NCI-H1436 treated with DMSO at 0.1 percent for 48 hours (cell line): ENCODE measurements at places on chromosomes 3 and 15.

- DNase-seq: no peak
These were observed 54.9 kb downstream of the CCNL1 start for GRCh38 chr3:157104928-157105652.

- DNase-seq: no peak
These were observed 75.8 kb downstream of the DNAJB8 start for GRCh38 chr3:128390867-128391266.

DNA sequence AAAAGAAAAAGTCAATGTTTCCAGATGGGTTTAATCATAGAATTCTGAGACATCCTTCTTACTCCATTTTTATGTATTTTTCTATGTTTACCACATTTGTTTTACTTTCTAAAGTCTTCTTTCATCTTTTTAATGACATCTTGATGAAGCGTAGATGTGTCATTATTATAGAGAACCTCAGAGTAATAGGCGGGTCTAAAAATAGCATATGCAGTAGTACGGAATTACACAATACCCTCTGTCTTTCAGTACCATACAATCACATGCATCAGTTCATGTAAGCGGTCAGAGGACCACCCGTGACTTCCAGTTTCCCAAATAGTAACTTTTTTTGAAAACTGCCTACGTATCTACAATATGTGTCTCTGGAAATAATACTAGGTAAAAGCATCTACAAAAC is 224.0 kb downstream of the PLOD2 start:
- DNase-seq: no peak

- DNase-seq: no peak
These were observed 151.3 kb downstream of the MFSD1 start for GRCh38 chr3:158953131-158953530.

DNA sequence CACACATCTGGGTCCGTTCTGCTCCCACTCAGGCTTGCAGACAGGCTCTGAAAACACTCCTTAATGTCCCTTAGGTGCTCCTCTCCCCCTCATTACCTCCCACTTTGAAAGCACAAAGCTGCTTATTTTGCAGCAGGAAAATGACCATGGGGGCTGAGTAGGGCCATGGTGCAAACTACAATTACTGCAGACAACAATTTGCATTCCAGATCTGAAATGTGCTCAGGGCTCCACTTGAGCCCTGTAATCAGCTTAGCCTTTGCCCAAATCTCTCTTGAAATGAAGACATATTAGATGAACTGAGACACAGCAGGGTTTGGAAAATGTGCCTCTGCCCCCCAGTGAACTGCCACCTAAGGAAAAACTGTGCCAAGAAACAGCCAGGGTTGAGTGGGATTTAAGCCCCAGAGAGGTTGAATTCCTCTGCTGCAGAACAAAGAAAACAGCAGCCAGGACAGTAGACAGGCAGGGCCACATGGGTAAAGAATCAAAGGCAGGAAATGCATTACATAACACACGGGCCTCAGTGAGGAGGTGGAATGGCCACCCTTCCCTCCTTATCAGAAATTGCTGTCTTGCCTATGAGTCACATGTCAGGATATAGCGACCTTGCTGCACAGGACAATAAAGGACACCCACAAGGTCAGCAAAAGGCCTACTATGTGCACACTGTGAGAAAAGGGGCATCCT is 126.8 kb upstream of the ARHGEF3 start:
- DNase-seq: no peak

DNA sequence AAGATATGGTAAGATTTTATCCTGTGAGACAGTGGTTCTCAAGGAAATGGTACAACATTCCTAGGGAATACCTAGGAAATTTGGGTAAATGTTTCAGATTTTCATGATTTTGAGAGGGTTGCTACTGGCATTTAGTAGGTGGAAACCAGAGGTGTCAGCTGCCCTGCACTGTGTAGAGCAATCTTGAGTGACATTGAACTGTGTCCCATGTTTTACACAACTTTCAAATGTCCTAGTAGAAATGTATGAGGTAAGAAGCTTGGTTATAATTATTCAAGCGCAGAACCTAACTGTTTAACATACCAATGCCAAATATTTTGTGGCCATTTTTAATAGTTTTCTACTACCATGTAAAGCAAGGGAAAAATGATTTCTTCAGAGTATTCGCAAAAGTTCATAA is 120.4 kb downstream of the GADL1 start:
- no peak for DNase-seq

GRCh38 chr3:191509078-191509477 is 48.1 kb downstream of the PYDC2 start:
- DNase-seq: no peak

DNA sequence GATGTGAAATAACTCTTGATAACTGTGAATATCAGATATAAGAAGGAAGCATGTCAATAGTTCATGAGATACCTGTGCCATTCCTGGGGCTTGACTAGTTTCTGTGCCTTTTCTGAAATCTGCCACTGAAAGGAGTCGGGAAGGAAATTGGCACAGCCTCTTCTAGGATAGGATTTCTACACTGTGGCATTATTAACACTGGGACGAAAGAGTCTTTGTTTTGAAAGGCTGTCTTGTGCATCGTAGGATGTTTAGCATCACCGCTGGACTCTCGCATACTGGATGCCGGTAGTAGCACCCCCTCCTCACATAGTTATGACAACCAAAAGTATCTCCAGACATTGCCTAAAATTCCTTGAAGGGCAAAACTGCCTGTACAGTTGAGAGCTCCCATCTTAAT is 77.9 kb upstream of the SAMMSON start:
- no peak for DNase-seq

- no peak for DNase-seq
These were observed 50.6 kb upstream of the SPATA16 start for GRCh38 chr3:173191611-173192010.

DNA sequence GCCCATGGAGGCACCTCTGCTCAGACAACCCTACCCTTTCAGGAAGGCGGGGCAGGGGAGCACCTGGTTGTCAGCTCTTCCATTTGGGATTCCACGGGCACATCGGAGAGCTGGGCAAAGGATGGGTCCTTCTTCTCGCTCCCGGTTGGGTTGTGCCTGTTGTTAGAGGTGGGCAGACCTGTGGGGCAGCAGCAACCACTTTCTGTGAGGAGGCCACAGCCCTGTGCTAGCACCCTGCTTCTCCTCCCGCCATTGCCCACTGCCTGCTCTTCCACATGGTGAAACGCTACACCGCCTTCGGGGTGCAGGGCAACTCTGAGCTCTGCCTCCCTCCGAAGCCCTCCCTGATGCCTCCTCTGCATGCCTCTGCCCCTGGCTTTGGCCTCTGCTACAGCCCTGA is 7.0 kb upstream of the HHATL start:
- no peak for DNase-seq

DNA sequence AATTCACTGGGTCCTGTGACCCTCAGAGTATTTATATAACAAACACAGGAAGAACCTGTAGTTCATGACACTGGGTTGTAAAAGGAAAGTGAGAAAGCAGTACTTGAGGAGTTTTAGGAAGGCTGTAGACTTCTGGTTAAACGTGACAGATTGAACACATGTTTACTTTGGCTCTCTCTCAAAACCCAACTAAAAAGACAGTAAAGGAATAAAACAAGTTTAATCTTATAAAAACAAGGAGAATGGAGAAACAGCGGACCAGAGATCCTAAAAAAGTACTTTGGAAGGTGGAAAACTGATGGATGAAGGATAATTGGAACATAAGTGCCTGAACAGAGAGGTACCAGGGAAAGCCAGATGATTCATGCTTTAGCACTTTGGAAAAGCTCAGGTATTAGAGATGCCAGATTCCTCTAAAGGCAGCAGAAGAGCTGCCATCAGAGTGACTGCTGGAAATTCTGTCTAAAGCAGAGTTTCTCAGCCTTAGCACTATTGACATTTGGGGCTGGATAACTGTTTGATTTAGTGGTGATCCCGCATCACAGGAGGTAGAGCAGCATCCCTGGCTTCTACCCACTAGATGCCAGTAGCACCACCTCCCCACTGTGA is 182.9 kb upstream of the RORA start:
- DNase-seq: no peak

- no peak for DNase-seq
These were observed 3.7 kb upstream of the EFHB start for GRCh38 chr3:19937459-19938294.

GRCh38 chr3:16906682-16907081 is 21.9 kb downstream of the PLCL2 start:
- no peak for DNase-seq

- no peak for DNase-seq
These were observed 93.6 kb upstream of the POU1F1 start for GRCh38 chr3:87370007-87370406.

DNA sequence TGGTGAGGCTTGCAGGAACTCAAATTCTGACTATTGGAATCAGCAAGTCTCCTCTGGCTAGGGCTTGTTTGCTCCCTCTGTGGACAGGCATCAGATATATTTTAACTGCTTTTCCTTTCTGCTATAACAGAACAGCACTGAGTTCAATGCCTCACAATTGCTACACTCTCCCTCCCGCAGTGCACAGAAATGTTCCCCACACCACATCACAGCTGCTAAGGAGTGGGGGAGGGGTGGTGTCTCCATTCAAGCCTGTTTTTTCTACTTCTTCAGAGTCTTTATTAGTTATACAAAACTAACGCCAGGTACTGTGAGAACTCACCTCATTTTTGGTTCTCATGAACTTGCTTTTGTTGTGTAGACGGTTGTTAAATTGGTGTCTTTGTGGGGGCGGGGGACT is 68.5 kb downstream of the BCHE start:
- DNase-seq: no peak

- DNase-seq: no peak
These were observed 137.4 kb downstream of the SERPINI1 start for GRCh38 chr3:167872941-167873340.

- DNase-seq: no peak
These were observed 30.1 kb downstream of the GPR15 start for GRCh38 chr3:98561727-98562521.

DNA sequence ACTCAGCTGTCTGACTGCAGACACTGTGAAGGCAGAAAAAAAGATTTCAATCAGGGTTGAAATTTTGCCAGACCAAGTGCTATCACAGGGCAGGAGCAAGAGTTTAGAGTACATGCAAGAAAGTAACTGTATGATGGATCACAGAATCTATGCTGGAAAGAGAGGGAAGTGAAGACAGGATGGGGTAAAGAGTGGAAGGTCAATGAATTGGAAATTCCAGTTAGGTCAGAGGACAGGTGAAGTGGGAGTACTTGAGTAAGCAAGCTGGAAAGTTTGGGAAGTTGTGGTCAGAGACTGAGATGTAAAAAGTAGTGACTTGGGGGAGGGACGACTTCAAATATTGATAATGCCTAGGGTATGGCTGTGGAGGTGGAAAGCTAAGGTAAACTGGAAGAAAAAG is 7.2 kb downstream of the SPG11 start:
- no peak for DNase-seq

DNA sequence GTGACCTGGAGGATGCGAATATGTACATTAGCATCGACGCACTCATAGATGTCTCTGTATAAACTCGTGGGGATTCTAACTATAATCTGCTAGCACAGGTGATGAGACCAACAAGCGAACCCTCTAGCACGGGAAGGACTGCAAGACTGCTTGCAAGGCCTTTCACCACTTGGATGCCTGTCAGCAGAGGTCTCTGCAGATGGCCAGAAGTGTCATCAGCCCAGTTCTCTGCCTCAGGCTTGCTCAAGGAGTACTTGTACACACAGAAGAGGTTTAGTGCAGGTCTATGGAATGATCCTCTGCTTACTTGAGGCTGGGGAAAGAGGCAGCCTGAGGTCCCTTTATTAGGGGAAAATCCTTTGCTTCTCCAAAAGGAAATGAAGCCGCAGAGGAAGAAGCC is 48.1 kb downstream of the EDEM1 start:
- DNase-seq: no peak

GRCh38 chr3:8278448-8278847 is 223.2 kb upstream of the LMCD1 start:
- DNase-seq: no peak

DNA sequence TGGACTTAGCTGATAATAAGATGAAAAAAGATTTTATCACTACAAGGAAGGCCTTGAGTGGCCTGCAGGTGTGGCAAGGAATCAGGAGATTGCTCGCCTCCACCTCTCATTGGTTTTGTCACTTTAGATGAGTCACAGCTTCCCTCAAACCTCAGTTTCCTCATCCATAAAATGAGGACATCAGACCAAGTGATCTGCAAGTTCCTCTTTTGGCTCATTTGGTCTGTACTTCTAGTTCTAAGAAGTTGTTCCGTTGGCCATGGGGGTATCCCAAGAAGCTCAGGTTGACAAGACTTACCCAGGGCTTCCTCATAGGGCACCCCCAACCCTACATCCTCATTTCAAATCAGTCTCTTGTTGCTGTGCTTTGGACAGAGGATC is 254.1 kb downstream of the UACA start:
- no peak for DNase-seq

GRCh38 chr15:69360642-69361041 is 53.5 kb upstream of the KIF23 start:
- no peak for DNase-seq

- no peak for DNase-seq
These were observed 145.2 kb downstream of the ZIC1 start for GRCh38 chr3:147554332-147554731.

- DNase-seq: no peak
These were observed 540.8 kb upstream of the IL12A start for GRCh38 chr3:159447841-159448240.

GRCh38 chr3:101131767-101132166 is 138.5 kb upstream of the ABI3BP start:
- no peak for DNase-seq

GRCh38 chr15:99408236-99409096 is 157.2 kb downstream of the LRRC28 start:
- DNase-seq: no peak

DNA sequence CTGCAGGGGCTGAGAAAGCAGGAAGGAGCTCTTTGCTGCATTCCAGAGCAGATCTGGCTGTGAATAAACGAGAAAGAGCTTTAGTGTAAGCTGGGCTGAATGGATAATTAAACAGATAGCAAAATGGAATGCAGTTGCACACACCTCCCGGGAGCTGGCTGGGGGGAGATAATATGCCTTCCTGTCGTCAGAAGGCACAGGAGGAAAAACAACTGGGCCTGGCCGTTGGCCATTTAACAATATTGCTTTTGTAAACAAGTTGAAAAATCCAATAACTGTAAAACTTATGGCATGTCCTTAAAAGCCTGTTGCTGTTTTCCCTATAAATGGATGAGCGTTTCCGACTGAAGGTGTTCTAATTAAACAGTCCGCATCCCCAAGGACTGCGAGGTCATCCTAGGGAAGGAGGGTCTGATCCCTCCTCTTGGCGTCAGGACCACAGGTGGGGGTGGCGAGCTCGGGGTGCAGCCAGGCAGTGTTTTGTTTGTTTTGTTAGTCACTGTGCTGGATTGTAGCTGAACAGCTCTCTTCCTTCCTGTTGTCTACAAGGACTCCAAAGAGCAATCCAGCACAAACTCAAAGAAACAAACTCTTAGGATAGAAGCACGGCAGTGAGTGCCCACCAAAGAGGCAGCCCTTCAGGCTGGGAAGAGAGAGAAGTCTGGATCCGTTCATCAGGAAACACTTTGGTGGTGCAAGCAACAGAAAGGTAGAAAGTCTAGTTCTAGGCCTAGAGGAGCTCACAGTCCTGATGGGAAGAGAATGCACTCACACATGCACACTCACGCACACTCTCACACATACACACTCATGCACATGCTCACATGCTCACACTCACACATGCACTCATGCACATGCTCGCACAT is 133.4 kb upstream of the SMAD3 start:
- no peak for DNase-seq

- DNase-seq: no peak
These were observed 349.7 kb downstream of the LPP start for GRCh38 chr3:188503647-188504046.
